ENCODE measurements at places on chromosomes 6 and 20. TPM values are rescaled to one million over a fixed set of nuclear protein-coding genes. Genes with fewer than 3 reads are reported as not detected.

Gene SLC26A8
- not detected for total RNA-seq

Gene SLC16A10
- total RNA-seq: not detected

- DNase-seq: no peak
These were observed 20.8 kb downstream of the DUSP22 start for GRCh38 chr6:313087-313486.

DNA sequence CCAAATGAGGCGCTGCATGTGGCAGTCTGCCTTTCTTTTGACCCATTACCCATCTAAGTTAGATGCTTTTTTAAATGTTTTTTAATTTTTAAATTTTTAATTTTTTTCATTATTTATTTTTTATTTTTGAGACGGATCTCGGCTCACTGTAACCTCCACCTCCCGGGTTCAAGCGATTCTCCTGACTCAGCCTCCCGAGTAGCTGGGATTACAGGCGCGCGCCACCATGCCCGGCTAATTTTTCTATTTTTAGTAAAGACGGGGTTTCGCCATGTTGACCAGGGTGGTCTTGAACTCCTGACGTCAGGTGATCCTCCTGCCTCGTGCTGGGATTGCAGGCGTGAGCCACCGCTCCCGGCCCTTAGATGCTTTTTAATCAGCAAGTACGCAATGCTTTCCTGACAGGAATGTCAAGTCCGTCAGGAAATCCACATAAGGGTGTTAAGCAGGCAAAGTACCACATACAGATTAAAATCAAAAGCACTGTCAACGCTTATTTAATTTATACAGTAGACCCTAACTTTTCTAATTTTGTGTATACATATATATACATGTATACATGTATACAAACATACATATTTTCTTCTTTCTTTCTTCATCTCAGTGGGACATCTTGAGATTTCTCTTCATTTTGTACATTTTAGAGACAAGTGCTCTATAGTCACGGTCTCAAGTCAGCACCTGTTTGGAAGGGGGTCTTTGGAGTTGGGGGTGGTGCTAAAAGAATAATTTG, 995 bp upstream of the GSTA4 start:
- DNase-seq: peak; percentile 10

GRCh38 chr20:51093240-51093763, 70.4 kb upstream of the KCNG1 start:
- no peak for DNase-seq

DNA sequence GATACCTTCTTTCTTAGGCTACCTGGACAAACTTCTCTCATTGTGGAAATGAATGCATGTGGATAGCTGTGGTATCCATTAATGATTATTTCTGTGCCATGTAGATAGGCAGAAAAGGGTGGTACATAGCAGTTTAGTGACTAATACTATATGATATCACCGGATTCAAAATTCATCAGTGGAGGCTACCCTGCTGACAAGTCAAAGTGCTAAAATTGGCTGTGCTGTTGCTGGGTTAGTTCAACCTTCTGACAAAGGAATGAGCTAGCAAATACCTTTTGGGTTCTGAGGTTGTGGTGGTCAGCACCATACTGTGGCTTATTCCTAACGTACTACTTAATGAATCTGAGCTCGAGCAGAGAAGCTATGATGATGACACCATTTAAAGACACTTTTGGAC, 109.1 kb downstream of the TFAP2B start:
- DNase-seq: no peak

GRCh38 chr6:34906826-34907225, 17.8 kb downstream of the ANKS1A start:
- DNase-seq: no peak

GRCh38 chr20:9490631-9491030, 23.8 kb upstream of the LAMP5 start:
- DNase-seq: no peak

- peak; percentile 15 for DNase-seq
These were observed 86.1 kb upstream of the CD83 start for GRCh38 chr6:14031516-14031915.

DNA sequence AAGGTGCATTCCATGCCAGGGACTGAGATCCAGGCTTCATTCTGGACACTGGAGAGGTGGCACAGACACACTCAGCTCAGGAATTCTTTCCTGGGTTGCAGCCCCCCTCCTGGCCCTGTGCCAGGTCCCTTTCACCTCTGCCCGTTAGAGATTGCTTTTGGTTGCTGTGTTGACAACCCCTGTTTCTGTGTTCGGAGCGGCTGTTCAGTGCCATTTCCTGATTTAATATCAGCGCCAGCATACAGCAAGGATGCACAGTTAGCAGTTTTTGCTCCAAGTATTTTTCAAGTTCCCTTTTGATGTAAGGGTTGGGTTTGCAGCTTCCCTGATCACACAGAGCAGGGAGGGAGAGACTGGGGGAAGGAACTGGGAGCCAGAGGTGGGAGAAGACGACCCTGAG, 8.5 kb upstream of the MAFB start:
- DNase-seq: no peak

DNA sequence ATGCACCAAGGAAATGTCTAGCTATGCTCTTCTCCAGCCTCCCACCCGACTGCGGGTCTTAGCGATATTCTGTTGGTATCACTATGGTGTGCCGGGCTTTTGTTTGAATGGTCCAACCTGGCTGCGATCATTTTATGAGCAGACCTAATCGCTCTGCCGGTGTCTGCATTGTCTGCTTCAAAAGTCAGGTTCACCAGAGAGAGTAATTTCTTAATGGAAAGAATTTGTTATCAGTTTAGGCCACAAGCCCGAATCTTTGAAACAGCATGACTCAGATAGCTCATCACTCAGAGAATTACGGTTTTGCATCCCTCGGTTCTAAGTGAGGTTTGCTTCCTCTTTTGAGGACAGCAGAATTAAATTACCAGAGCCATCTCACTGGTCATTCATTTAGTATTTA, 521.0 kb upstream of the ARID1B start:
- no peak for DNase-seq
